Fibroblast of skin of right quadriceps (primary cell): ENCODE measurements at places on chromosomes 5 and 9.

DNA sequence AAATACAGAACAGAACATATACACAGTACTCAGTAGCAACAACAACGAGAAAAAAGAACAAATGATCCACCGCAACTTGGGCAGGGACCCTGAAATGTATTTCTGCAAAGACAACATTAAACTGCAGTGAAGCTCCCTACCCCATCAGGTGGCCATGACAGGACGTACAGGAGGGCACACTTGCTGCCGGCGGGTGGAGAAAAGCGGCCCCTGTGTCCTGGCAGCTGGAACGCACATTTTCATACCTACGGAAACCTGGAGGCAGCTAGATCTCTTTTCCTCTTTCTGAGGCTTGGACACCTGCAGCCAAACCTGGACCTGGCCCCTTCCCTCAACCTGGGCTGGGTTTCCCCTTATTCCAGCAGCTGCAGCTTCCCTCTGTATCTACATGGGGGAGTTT is 42.2 kb upstream of the ZNF354B start:
- no peak for DNase-seq

DNA sequence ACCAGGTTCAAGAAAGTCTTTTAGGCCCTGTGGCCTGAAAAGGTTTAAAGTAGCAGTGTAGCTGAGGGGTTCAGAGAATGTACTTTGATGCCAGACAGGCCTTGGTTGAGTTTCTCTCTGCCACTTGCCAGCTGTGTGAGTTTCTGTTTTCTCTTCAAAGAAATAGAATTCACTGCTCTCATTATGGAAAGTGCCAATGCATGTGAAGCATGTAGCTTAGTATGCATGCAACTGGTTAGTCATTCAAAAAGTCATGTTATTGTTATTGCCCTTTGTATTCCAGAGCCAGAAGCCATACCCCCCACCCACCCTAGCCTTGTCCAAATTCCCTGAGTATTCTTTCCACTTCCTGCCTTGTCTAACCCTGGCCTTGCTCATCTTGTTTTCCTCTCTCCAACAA is 101.7 kb downstream of the ADRB2 start:
- peak; percentile 33 for DNase-seq

GRCh38 chr5:90612919-90613318 is 54.3 kb downstream of the ADGRV1 start:
- no peak for DNase-seq

- peak; percentile 45 for DNase-seq
Measured at GRCh38 chr5:23507278-23507685, at the start of gene PRDM9. Gene PRDM9, plus strand, starts transcription at chr5:23507609. Its CDS starts 1,425 bp downstream, at chr5:23509034.

GRCh38 chr9:87642330-87643106 is 83.4 kb upstream of the CTSL start:
- DNase-seq: no peak

GRCh38 chr9:127449332-127449966 is 1.8 kb downstream of the RPL12 start:
- no peak for DNase-seq

DNA sequence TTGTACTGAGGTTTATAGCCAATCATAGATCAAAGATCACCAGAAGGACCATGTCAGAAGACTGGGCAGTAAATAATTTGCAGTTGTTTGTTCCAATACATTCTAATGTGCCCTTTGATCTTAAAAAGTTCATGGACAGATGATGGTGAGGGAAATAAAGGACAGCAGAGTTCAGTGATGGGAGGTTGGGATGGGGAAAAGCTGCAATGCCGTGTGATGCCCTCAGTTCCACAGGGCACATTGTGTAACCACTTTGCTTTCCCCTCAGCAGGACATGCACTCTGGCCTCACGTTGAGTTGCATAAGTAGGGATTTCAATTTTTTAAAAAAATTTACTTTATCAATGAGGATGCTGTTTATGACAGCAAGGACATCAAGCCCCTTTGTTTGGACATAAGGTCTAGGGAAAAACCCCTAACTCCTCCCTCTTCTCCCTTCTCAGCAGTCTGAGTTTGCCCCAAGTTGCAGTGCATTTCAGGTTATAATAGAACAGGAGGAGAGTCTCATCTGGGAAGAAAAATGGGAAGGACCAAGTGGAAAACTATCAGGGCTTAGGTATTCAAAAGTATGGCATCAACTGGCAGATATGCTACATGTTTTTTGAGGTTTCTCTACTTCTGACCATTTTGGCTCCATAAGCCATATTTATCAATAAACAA is 83.1 kb upstream of the TMED7 start:
- DNase-seq: no peak
